Jurkat, Clone E6-1 (cell line): ENCODE measurements at places on chromosomes 5 and 9.

DNA sequence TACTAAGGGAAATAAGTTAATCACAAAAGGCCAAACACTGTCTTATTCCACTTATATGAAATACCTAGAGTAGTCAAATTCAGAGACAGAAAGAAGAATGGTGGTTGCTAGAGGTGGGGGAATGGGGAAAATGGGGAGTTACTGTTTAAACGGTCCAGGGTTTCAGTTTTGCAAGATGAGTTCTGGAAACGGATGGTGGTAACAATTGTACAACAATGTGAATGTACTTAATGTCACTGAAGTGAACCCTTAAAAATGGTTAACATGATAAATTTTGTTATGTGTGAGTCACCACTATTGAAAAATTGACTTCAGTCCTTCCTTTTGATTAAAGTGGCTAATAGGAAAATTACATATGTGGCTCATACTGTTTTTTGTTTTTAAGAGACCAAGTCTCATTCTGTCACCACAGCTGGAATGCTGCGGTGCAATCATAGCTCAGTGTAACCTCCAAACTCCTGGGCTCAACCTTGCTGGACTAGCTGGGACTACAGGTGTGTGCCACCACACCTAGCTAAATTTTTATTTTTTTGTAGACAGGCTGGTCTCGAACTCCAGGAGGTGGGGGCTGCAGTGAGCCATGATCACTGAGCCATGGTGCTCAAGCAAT lies 8.7 kb downstream of the UBQLN1 start:
- no peak for DNase-seq

DNA sequence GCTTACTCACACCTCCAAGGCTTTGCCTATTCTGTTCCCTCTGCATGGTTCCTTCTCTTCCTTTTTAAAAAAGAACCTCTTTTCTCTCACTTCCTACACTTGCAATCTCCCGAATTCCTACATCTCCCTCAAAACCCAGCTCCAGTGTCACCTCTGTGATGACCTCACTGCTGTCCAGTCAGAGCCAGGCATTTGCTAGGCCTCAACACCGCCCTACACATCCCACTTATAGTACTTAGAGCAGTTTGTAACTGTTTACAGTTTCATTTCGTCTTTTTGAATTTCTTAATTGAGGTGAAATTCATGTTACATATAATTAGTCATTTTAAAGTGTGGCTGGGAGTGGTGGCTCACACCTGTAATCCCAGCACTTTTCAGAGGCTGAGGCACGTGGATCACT lies 30.8 kb downstream of the CD14 start:
- no peak for DNase-seq

- no peak for DNase-seq
Observed at GRCh38 chr5:9045946-9046345, 499.9 kb downstream of the SEMA5A start.

DNA sequence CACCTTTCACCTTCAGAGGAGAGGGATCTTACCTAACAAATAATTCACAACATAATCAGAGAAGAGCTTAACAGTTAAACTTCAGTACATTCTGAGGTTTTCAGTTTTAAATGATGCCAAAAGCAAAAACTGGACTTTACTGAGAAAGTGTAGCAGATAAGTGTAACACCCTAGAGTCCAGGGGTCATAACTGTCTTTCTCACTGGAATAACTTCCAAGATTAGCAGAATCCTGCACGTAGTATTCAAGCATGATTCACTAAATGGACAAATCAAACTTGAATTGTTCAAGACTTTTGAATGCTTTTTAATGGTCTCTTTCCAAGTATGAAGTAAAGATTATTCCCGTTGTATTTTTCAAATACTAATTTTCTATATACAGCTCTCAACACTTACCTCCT lies 180.1 kb upstream of the NREP start:
- DNase-seq: no peak

GRCh38 chr5:179613460-179614071 lies 9.9 kb downstream of the HNRNPH1 start:
- DNase-seq: no peak

DNA sequence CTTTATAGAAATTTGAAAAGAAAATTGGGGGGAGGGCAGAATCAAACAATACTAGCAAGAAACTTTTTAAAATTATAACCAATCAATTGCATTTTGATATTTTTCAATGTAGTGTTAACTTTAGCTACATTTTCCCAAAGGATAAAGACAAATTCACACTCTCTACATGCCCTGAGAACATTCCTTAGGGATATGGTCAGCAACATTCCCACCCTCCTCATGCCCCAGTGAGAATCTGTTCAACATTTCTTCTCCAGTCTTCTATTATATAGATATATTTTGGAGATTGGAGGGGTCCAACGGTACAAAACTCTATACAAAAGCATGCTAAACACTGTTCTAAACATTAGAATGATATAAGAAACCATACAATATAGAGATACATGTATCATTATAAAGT lies 11.6 kb upstream of the PRR16 start:
- no peak for DNase-seq

DNA sequence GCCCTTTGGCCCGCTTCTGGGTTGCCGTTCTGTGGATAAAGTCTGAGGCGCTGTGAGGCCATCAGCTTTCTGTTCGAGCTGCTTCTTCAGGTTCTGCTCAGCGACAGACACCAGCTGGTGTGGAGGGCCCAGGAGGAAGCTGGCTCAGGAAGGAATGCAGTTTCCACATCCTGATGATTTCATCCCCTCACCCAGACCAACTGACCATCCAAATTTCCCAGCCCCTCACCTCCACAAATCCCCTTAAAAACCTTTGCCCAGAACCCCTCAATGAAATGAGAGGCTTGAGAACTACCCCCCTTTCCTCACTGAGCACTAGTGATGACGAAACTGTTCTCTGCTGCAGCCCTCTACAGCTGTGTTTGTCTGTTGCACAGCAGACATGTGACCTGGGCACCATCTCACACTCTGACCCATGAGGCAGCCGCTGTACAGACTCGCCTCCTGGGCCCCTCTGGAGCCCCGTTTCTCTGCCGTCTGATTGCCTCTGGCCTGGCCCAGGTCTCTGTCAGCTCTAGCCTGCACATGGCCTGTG lies 45.4 kb downstream of the SPATA31C2 start:
- no peak for DNase-seq

DNA sequence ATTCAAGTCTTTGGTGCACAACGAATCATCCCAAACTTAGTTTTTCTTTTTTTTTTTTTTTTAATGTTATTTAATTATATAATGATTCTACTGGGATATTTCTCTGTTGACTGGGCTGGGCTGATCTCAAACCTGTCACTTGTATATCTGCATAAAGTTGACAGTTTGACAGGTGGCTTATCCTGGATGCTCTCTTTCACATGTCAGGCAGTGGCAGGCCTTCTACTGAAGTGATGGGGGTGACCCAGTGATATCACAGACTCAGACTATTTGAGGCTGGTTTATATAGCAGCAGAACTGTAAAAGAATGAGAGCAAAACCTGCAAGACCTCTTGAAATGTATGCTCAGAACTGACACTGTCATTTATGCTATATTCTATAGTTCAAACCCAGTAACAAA lies 1813.5 kb upstream of the CDH6 start:
- DNase-seq: no peak

- no peak for DNase-seq
Observed at GRCh38 chr9:134681061-134681661, 39.6 kb downstream of the COL5A1 start.

DNA sequence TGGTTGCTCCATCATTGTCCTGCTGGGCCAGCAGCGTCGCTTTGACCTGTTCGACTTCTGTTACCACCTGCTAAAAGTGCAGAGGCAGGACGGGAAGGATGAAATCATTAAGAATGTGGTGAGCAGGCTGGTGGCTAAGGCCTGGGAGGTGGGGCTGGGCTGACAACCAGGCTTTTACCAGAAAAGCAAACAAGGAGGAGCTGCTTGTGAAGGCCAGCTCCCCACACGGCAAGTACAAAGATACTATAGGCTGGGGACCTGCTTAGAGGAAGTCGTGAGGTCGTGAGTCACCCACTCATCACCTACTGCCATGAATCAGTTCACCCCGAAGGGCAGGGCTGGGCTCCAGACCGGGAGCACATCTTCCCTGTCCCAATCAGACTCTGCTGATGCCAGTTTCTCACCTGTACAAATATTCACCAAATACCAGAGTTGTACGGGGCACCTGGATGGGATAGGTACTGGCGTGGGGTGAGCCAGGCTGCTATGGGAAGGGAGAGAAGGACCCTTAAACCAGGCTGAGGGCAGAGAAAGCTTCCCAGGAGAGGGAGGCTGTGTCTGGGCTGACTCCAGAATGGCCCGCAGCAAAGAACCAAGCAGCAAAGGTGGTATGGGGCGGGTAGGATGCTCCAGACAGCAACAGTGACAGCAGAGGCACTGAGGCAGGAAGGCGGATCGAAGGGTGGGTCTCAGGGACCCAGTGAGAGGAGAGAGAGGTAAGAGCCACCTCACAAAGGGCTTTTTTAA lies 69.3 kb upstream of the NIPAL4 start:
- DNase-seq: no peak

GRCh38 chr9:82082563-82082962 lies 94.0 kb downstream of the SPATA31D1 start:
- DNase-seq: no peak

DNA sequence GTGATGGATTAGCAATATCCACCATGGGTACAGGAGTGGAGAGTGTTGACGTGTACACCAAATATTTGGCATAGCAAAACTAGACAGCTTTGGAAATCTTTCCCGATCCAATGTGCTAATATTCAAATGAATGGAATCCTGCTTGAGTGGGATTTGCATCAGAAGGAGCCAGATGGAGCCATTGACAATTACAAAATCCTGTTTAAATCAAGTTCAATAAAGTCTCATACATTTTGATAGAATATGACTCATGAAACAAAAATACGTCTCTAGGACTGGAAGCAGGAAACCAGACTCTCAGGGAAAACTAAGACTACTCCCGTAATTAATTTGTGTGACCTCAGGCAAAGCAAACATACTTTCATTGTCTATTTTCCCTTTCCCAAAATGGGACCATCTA lies 13.0 kb downstream of the TNC start:
- DNase-seq: no peak

DNA sequence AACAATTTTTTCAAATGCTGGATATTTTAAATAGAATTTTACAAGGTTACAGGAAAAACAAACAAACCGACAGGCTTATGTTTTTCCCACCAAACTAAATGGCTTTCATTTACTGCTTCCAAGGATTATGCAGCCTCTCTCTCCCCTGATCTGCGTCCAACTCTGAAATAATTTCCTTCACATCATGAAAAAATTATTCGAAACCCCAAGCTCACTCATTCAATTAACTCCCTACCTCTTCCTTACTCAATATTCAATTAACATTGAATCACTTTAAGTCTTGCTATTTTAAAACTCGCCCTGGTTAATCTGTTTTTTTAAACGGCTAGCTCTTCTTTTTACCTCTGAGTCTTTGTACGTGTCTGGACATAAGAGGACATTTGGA lies 336.2 kb downstream of the AGTPBP1 start:
- DNase-seq: no peak

GRCh38 chr5:141913560-141914198 lies 10.0 kb upstream of the DELE1 start:
- no peak for DNase-seq

- no peak for DNase-seq
Observed at GRCh38 chr9:127896395-127897192, 2.8 kb downstream of the ST6GALNAC6 start.

GRCh38 chr9:38007016-38007415 lies 62.0 kb downstream of the SHB start:
- no peak for DNase-seq

GRCh38 chr9:20722221-20722620 lies 38.2 kb downstream of the FOCAD start:
- no peak for DNase-seq

DNA sequence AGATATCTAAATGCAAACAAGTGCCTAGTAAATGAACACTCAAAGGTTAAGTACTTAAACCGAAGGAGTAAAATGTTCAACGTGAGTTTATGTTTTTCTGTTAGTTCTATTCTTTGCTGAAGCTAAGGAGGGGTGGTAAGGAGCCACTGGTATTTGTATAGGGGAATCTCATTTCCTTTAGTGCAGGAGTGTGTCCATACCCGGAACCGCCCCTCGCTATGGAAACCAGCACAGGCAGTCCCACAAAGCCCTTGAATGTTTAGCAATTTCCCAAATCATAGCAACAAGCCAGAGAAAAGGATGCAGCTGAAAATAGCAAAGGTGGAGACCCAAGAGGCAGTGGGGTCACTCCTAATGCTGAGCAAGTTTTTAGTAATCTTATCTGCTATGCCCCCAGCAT lies 78.8 kb upstream of the STK32A start:
- no peak for DNase-seq

DNA sequence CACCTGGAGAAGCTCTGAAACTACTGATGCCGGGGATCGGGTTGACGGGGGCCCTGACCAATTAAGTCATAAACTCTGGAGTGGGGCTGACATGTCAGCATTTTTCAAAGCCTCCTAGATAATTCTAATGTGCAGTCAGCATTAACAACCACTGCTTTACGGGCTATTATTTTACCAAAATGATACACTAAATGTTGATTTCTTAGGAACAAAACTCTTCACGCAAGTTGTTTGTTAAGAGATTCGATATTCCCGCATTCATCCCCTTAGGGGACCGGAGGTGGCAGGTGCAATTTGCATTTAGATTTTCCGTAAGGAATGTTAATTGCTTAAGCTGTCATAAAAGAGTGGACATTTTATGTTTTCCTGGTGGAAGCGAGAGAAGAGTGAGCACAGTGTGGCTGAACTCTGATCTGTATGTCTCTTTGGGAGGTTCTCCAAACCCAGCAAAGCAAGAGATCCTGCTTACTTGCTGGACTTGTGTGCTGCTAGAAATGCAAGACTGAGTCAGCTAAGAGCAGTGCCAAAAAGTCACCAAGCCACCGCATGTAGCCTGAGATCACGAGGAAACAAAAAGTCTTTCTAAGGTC lies 77.6 kb downstream of the UGCG start:
- DNase-seq: no peak

DNA sequence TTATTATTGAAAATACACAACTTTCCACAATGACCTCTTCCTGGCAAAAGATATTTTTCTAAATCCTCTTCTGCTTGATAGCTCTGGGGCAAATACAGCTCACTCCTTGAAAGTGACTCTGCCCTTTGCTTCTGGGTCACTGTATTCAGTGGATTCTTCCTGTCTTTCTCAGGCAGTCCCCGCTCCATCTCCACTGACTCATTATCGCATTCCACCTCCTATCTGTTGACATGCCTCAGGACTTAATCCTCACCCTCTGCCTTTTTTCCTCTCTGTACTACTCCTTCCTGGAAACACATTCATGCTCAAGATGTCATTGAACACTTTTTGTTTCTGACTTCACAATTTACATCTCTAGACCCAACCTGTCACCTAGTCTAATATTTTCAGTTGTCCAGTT lies 8.4 kb upstream of the RGS7BP start:
- DNase-seq: no peak
